ENCODE measurements at places on chromosomes 1 and 21.

DNA sequence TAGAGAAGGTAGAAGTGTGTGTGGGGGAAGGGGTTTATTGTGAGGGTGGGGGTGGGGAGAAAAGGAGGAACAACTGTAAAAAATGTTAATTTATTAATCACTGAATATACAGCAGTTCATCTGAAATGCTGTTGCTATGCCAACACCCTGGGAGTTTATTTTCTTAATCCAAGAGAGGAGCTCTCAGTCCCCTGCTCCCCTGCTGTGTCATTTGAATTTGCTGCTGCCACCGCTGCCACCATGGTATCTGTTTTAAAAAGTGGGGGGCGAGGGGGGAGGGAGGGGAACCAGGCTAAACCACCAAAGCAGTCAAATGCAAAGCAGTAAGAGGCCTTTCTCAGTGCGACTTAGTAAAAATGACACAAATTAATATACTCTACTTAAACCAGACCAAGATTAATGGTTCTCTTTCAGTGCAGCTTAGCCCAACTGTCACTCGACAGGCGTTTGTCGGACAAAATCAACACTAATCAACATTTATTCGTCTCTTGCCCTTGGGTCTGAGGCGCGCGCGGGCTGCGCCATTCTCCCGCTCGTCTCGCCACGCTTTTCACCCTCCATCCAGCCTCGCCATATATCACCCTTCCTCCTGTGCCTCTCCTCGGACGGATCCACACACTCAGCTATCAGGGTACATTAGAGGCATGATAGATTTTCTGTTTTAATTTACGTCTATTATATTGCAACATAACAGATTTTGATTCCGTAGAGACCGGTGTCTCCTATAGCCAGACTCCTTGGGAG lies 76.2 kb downstream of the PBX1 start:
- DNase-seq: no peak

- no peak for DNase-seq
These were observed 4.4 kb upstream of the ELOVL1 start for GRCh38 chr1:43372172-43372571.

GRCh38 chr1:119453021-119453420 lies 38.1 kb downstream of the HSD3B2 start:
- no peak for DNase-seq

- DNase-seq: no peak
These were observed 7.8 kb upstream of the OR14I1 start for GRCh38 chr1:248710305-248710900.

DNA sequence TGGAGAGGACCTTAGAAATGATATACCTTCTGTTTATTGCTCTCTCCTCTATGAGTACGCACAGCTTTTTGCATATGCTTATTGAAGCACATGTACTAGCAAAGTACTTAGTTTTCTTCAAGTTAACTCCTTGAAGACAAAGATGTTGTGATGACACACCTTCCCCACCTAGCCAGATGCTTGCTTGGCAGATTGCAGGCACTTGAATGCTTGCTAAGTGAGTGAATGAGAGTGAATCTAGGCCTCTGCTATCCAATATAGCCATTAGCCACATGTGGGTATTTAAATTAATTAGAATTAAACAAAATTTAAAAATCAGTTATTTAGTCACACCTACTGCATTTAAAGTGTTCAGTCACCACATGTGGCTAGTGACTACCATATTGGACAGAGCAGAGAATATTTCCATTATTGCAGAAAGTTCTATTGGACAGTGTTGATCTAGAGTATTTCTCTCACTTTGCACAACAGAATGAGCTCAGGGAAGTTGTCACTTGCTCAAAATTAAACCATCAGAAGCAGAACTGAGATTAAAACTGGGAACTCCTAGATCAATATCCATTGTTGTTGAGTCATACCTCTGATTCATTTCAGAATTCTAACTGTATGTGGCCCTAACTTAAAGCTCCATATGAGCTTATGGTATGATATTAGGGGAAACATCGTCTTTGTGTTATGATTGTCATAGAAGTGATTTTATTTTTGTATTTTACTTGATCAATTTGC lies 8.6 kb upstream of the EEIG2 start:
- no peak for DNase-seq

DNA sequence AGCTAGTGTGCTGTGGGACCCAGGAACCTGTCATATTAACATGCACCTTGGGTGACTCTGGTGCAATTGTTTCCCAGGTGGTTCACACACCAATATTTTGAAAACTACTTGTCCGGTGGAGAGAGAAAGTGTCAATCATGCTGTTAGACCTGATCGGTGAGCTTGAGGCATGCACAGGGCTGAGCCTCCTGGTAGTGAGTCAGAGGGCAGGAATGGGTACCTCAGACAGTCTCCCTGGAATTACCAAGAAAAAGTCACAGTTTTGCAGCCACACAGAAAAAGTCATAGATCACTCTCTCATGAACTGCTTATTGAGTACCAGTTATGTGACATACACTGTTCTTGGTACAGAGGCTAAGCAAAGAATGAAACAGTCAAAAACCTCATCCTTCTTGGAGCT lies 140.1 kb upstream of the NFIA start:
- no peak for DNase-seq

- no peak for DNase-seq
These were observed 155.8 kb upstream of the ADAMTS5 start for GRCh38 chr21:27122686-27123085.

DNA sequence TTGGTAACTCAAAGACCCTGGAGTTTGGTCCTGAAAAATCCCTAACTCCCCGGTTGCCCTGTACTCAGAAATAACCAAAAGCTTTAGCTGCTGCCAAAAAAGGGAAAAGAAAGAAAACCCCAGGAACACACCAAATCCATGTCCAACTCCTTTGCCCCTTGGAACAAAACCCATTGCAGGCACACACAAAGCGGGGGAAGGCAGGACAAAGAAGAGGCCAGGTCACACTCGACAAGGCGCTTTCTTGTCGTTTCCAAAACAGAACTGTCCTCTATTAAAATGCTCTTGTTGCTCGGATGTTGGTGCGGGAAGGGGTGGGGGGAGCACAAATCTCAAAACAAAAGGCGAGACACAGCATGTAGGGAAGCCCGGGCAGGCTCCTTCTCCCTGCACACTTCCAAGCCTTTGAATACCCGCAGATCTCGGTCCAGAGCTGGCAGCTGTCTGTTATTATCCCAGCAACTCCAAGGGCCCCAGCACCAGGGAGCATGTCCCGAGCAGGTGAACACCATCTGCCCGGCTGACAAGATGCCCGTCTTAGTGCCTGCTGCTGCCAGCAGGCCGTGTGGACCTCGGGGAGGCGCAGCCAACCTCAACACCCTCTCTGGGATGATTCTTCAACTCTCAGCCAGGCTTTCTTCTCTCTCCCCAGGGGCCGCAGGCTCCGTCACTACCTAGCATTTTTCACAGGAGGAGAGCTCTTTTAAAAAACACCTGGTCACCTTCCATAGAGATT lies 96.4 kb downstream of the SSBP3 start:
- DNase-seq: no peak

GRCh38 chr1:8121261-8122159 lies 95.4 kb upstream of the ERRFI1 start:
- no peak for DNase-seq

- no peak for DNase-seq
These were observed 17.3 kb downstream of the KCTD3 start for GRCh38 chr1:215584389-215584788.

- no peak for DNase-seq
These were observed 53.1 kb downstream of the RHBG start for GRCh38 chr1:156421939-156422601.

- DNase-seq: no peak
These were observed 61.6 kb downstream of the FHAD1 start for GRCh38 chr1:15308621-15309027.

GRCh38 chr1:162899422-162900146 lies 38.6 kb upstream of the CCDC190 start:
- DNase-seq: no peak

DNA sequence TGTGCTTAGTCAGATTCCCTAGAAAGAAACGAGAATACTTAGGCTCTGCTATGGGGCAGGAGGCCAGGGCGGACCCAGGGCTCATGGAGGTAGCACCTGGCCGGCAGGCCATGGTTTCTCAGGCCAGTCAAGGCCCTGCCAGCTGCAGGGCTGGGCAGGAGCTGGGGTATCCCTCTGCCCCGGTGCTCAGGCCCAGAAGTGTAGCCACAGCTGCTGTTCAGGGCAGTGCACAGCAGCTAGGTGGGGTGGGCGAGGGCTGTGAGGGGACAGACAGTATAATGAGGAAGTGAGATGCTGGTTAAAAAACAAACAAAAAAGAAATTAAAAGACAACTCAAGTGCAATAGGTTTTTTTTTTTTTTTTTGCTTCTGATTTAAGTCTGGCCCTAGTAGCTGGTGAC lies 34.0 kb upstream of the EDN2 start:
- no peak for DNase-seq

DNA sequence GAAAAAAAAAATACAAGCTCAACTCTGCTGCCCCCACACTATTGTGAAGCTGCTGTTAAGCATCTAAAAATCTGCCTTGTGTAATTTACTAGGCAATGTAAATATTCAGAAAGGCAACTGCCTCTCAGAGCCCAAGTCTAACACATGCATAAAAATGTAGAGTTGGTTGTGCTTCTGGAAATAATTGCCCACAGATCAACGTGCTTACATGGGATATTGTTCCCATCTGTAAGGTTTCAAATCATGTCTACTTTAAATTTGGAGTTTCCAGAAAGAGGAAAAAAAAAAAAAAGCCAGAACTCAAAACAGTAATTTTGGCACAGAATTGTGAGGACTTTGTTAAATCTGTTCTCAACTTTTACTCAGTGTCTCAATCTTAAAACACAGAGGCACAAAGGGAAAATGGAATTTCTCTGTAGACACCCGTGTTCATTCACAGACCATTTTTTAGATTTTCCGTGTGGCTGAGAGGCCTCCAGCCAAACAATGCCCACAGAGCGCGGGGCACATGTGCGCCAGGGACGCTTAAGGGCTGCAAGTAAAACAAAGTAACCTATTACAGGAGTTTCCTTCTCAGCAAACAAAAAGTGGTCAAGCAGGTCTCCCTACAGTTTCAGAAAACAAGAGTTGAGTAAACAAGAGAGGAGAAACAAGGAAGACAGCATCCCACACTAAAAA lies 115.5 kb downstream of the RERE start:
- DNase-seq: no peak

GRCh38 chr1:204126386-204126785 lies 25.5 kb downstream of the ETNK2 start:
- DNase-seq: no peak

- DNase-seq: no peak
These were observed 58.6 kb downstream of the GIPC2 start for GRCh38 chr1:78104322-78104721.

DNA sequence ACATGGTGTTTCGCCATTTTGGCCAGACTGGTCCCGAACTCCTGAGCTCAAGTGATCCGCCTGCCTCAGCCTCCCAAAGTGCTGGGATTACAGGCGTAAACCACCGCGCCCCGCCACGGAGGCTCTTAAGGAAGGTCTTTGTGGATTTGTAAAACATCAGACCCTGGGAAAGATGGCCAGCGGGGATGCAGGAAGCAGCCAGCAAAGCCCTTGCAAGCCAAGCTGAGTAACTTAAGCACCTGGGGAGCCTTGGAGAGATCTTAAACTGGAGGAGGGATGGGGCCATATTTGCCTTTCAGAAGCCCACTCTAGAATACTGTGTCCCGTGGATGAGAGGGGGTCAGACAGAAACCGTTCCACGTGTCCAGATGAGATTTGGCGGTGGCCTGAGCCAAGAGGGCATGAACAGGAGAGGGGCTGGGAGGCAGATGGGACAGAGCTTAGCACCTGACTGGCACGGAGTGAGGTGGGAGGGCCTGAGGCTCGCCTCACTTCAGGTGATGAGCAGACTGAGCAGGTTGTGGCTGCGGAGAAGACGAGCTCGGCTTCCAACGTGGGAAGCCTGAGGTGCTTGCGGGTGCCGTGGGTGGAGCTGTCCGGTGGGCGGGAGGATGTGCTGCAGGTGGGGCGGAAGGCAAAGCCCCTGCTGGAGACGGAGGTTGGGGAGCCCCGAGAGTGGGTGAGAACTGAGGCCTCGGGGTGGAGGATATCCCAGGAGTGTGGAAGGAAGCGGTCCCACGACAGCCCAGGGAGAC lies 11.7 kb downstream of the C1orf216 start:
- DNase-seq: no peak

- DNase-seq: no peak
These were observed 648 bp downstream of the S100PBP start for GRCh38 chr1:32817815-32818786.

GRCh38 chr1:218454700-218455282 lies 109.7 kb downstream of the TGFB2 start:
- DNase-seq: no peak

DNA sequence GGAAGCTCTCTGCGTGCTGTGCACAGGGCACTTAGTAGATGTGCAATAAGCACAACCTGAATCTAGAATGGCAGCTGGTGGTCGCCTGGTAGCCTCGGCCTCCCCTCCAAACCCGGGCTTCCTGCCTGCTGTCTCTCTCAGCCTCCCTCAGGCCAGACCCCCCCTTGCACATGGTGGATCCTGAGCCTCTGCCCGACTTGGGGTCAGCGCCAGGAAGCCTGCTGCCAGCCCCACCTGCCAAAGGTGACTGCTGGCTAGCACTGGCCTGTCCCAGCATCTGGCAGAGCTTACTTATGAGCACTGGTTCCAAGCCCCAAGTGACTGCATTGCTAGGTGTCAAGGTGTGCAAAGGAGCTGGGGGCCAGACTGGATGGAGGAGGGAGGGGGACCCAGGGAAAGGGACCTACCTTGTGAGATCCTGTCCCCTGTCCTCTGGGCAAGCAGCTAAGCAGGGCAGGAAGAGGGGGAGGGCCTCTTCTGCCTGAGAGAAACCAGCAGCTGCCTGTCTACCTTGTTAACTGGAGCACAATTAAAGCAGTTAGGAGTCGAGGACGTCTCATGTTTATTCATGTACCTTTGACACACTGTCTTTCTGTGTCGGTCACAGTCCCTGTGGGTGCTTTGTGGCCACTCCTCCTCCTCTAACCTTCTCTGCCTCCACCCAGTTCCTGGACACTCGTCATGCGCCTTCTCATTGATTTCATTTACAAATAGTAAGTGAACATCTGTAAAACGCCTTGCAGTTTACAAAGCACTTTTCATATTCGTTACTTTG lies 100.9 kb downstream of the DDX20 start:
- no peak for DNase-seq

GRCh38 chr1:209406168-209406567 lies 177.3 kb upstream of the CAMK1G start:
- DNase-seq: no peak

All from stimulated activated CD4-positive, alpha-beta T cell treated with anti-CD3 and anti-CD28 coated beads, Interleukin-15, amount 100 ng/mL, for 1 hour (primary cell).